ENCODE measurements at places on chromosomes 5 and 9. TPM values are rescaled to one million over a fixed set of nuclear protein-coding genes. Genes with fewer than 3 reads are reported as not detected.

ZBED3 gene
- total RNA-seq: 2.0 TPM

DND1 gene
- total RNA-seq: 0.49 TPM

GRIA1 gene
- total RNA-seq: not detected

C5orf58 gene
- total RNA-seq: not detected

SPINK1 gene
- not detected for total RNA-seq

ADAMTS12 gene
- 0.65 TPM for total RNA-seq

SHOC1 gene
- not detected for total RNA-seq

F2RL1 gene
- 111 TPM for total RNA-seq

PITX1 gene
- total RNA-seq: not detected

AGXT2 gene
- not detected for total RNA-seq

TMEM252 gene
- not detected for total RNA-seq

DAB2 gene
- 43.9 TPM for total RNA-seq

AIF1L gene
- 17.4 TPM for total RNA-seq

OR1J2 gene
- not detected for total RNA-seq

EIF4EBP3 gene
- 1.6 TPM for total RNA-seq

PPP2R2B gene
- not detected for total RNA-seq

CER1 gene
- total RNA-seq: not detected

RIOK2 gene
- total RNA-seq: 12.6 TPM

LTC4S gene
- total RNA-seq: not detected

PCYOX1L gene
- 17.7 TPM for total RNA-seq

Data from bladder microvascular endothelial cell (primary cell).